ENCODE measurements at places on chromosomes 3 and 15.
A peak's percentile ranks its signal among the peaks of the same experiment; 100 is the strongest.

DNA sequence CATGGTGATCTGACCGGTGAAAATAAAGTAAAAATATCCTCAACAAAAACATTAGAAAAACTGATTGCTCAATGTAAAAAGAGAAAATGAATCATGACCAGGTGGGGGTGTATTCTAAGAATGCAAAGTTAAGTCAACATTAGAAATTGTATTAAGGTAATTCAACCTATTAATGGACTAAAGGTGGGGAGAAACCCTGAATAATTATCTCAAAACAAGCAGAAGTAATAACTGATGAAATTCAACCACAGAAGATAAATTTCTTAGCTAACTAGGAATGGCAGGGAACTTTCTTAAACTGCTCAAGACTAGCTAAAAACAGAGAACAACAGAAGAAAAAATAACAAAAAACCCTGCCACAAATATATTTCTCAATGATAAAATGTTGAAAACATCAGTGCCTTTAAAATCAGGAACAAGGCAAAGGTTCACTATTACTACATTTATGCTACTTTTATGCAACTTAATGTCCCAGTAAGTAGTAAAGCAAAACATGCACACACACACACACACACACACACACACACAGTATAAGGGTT lies 204.4 kb upstream of the THBS1 start:
- DNase-seq, result no peak

DNA sequence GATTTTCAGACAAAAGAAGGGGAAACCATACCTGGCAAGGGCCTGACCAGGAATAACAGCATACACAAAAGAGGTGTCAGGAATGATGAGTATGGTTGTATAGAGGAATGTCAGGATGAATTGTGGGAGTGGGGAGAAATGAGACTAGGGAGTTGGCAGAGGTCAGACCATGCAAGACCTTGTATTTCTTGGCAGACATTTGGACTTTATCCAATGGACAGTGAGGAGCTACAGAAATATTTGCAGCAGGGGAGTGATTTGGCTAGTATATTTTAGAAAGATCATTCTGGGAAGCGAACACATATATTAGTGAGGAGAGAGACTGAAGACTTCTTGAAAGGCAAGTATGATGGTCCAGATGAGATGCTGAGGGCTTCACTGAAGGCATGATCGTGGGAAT lies 25.4 kb upstream of the ALPK3 start:
- DNase-seq, result no peak

DNA sequence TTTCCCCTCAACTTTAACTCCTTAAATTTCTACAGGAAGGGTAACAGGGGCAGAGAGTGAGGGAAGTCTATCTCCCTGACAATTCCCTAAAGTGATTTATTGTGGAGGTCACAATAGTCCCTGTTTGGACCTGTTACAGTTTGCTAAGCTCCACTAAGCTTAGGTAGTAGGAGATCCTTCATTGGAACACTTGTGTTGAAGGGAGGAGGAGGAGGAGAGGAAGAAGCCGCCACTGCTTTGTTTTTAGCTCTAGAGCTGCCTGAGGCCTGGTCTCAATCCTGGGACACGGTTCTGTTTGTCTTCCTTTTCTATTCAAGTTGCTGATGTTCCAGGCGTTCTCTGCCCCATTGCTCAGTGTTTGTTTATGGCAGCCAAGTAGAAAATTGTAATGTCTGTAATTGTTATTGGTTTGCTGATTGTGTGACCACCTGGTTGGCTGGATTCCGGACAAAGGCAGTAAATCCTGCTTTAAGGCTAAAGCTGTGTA lies 48.4 kb downstream of the HES1 start:
- no peak for DNase-seq

DNA sequence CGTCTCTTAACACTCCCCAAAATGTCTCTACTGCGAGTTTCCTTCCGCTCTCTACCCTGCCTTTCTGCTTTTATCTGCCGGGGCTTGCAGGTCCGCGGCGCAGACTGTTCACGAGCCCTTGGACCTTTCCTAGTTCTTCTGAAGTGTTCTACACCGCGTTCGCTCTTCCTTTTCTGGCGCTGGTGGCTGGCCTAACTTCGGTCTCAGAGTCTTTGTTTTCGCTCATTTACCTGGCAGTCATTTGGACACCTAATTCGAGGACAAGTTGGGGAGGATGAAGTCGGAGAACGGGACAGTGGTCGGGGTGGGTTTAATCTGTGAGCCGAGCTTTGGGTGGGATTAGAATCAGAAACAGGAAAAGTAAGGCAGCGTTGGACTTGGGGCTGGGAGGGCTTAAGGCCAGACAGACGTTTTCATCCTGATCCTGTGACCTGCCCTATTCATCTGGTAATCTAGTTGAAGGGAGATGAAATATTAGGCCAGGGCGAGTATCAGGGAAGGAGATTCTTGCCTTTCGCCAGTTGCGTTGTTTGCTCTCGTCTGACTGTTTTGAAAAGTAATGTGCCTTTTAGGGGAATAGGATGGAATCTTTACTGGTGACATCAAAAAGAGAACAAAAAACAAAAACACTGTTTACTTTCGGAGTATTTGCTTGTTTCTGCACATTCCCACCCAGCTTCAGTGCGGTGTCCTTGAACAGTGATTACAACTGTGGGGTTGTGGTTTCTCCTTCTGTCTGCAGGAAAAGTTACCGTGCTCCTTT lies 1.8 kb downstream of the DIPK2A start:
- peak; percentile 69 for DNase-seq

DNA sequence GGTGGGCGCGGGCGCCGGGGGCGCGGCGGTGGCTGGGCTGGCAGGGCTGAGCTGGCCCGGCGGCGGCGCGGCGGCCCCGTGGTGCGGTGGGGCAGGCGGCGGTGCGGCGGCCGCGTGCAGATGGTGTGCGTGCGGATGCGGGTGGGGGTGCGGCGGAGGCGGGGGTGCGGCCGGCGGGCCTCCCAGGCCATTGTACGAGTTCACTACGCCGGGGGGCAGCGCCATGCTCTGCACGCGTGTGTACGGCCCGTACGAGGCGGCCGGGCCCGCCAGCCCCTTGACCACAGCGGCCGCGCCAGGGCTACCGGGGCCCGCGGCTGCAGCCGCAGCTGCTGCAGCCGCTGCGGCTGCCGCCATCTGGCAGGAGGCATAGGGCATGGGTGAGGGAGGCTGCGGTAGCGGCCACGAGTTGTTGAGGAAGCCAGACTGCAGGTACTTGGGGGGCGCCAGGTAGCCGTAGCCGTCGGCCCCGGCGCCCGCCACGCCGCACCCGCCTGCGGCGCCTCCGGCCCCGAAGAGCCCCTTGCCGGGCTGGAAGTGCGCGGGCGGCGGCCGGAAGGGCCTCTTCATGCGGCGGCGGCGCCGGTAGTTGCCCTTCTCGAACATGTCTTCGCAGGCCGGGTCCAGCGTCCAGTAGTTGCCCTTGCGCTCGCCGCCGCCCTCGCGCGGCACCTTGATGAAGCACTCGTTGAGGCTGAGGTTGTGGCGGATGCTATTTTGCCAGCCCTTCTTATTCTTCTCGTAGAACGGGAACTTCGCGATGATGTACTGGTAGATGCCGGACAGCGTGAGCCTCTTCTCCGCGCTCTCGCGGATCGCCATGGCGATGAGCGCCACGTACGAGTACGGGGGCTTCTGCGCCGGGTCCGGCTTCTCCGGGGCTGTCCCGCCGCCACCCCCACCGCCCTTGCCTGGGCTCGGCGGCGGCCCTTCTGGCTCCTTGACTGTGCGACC lies 951 bp downstream of the FOXL2 start:
- no peak for DNase-seq

DNA sequence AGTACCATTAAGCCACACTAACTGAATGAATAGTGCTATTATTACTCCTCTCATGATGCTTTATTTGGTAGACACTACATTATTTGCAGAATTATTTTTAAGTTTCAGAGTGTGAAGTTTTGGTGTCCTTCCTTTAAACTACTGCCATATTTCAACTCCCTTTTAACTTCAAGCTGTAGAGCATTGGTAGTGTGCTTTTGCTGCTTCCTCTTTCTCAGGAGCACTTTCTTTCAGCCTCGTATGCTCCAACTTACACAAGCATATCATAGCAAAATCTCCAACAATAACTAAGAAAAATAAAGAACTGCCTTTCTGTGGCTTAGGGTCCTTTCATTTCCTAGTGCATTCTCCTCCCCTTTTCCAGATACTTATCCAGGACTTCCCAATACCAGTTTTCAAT lies 476.4 kb upstream of the AGTR1 start:
- no peak for DNase-seq

GRCh38 chr15:70036585-70037291 lies 61.0 kb downstream of the TLE3 start:
- no peak for DNase-seq

GRCh38 chr3:5218815-5219214 lies 31.3 kb downstream of the EDEM1 start:
- DNase-seq, result no peak

GRCh38 chr3:23720885-23721284 lies 84.9 kb upstream of the UBE2E1 start:
- no peak for DNase-seq

GRCh38 chr15:40306908-40307307 lies 827 bp downstream of the PLCB2 start:
- peak; percentile 50 for DNase-seq

GRCh38 chr3:140188285-140188684 lies 253.3 kb downstream of the CLSTN2 start:
- DNase-seq, result no peak

DNA sequence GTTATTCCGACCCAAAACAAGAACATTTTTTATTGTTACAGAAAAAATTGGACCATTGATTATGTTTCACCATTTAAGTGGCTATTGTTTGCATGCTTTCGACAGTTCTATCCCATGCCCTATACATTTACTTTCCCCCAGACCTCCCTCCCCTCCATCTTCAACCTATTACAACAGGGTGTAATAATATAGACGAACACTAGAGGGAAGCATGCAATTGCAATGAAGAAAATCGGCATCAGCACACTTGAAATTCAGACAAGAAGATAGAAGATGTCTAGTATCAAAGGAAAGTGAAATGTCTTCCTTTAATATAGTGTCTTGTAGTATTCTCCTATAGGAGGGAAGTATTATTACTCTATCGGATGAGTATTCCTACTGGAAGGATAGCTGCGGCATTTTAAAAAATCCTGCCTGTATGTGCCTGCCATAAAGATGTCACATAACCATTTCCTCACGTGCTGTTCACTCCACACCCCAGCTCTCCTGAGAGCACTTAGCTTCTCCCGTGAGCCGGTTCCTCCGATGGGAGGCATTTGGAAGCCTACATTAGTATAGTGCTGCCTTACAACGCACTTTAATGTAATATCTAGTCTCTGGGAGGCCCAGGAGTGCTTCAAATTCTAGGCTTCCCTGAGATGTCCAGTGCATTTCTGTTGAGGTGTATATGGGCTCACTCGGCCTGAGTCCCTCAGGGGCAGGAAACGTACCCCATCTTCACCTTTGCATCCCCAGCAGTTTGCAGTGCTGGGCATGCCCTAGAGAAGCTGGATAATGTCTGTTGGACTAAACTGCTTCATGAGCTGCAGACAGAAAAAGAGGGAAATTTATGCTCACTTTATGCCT lies 17.8 kb upstream of the ERICH6 start:
- no peak for DNase-seq

All from aorta (tissue), 5 donors.